Stimulated activated CD4-positive, alpha-beta T cell treated with anti-CD3 and anti-CD28 coated beads, Interleukin-4, amount 100 ng/mL, for 1 hour (primary cell): ENCODE measurements at places on chromosomes 2 and 18.

- no peak for DNase-seq
Observed at GRCh38 chr2:158923180-158923594, 45.3 kb upstream of the TANC1 start.

GRCh38 chr2:12066986-12067385, 320.6 kb downstream of the LPIN1 start:
- DNase-seq: no peak

GRCh38 chr2:238685713-238686112, 162.2 kb upstream of the TWIST2 start:
- DNase-seq: no peak

GRCh38 chr2:117856415-117857210, 42.1 kb downstream of the DDX18 start:
- no peak for DNase-seq

DNA sequence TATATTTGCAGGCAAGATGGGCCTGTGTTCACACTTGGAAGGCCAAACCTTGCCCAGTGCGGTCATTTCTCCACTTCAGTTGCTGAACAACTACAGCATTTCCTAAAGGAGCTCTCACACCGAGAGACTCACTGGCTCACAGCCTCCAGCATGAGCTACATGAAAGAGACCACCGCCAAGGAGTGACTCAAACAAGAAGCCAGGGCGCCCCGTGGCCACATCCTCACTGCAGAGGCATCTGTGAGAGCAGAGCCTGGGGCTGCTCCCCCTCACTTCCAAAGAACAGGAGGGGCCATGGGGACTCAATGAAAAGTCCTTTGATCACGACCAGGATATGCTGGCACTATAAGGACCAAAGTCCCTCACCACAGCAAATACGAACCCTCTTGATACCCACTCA, 50.0 kb downstream of the TMEM163 start:
- peak; percentile 37 for DNase-seq

- no peak for DNase-seq
Observed at GRCh38 chr2:217337771-217338170, 477.9 kb upstream of the TNP1 start.

DNA sequence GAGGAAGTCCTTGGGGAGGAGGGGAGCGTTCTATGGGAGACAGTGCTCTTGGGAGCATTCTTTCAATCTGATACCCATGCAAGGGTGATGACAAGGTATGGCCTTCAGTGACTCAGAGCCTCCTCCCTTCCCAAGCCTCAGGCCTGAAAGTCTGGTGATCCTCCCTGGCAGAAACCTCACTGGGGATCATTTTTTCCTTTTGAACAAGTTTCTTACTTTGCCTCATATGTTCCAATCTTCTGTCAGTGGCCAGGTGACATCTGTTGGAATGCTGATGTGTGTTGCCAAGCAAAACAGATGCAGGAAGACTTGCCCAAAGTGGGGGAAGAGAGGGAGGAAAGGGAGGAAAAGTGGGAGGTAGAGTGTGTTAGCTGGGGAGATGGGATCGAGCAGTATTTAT, 224.8 kb downstream of the NEDD4L start:
- DNase-seq: no peak

DNA sequence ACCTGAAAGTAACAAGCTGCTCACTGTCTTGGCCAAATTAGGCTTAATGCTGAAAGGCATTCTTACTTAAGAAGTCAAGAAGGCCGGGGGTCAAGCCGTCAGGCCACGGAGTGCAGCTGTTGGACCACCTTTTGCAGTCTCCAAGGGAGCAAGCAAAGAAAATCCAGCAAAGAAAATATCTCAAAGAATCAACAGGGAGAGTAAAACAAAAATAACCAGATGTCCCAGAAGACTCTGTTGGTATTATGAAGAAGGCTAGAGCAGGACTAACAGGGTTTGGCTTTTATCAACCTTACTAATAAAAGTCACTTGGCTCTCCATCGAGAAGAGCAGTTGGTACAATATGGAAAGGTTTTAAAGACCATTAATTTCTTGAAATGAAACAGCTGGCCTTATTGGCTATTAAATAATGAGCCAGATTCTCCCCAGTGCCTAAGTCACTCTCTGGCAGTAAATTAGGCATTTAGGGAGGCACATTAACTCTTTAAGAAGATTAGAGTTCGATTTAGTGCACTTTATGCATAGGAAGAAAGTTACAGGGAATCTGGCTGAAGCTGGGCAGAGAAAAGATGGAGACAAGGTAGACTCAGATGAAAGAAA, 110.8 kb upstream of the NRP2 start:
- no peak for DNase-seq

- no peak for DNase-seq
Observed at GRCh38 chr2:221911321-221911720, 339.2 kb upstream of the EPHA4 start.

GRCh38 chr2:160460333-160460731, 33.3 kb downstream of the RBMS1 start:
- no peak for DNase-seq
